ENCODE measurements at places on chromosomes 7 and 10.

DNA sequence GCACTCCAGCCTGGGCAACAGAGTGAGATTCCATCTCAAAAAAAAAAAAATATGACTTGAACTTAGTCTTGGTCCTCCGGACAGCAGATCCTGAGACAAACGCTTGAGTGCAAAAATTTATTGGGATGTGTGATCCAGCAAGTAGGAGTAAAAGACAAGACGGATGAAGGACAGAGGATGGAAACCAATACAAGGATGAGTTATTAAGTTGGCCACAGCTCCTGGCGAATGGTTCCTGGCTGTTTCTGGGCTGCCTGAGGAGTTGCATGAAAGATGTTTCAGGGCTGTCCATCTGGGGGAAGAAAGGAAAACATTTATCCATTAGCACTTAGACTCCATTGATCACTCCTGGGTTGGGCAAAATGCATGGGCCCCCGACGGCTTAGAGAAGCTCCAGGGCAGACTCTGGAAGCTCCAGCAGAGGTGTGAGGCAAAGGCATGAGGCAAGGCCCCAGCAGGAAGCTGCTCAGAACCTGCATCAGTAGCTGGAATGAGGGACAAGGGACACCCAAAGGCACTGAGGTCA lies 98.3 kb upstream of the ZNF438 start:
- DNase-seq = no peak

DNA sequence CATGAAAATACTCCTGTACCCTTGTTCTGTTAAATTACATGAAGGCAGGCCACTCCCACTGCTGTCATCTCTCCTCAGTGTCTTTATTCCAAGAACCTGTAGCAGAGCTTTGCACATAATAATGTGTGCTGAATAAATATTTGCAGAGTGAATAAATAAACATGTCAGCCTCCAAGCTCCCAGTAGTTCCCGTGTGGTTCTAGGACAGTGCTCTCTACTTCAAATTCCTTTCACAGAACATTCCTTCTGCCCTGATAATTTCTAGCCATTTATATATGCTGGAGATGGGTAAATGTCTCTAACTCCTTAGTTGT lies 20.3 kb upstream of the HYAL4 start:
- peak; percentile 77 for DNase-seq

- DNase-seq = no peak
Observed at GRCh38 chr10:128215733-128216132, 89.5 kb upstream of the MKI67 start.

GRCh38 chr7:134059921-134060320 lies 67.2 kb upstream of the LRGUK start:
- no peak for DNase-seq

GRCh38 chr10:128268015-128268722 lies 141.9 kb upstream of the MKI67 start:
- peak; percentile 71 for DNase-seq

- DNase-seq = peak; percentile 87
Observed at GRCh38 chr7:140517546-140518369, 38.5 kb upstream of the MKRN1 start.

- no peak for DNase-seq
Observed at GRCh38 chr7:139023076-139023475, 12.8 kb downstream of the ZC3HAV1L start.

DNA sequence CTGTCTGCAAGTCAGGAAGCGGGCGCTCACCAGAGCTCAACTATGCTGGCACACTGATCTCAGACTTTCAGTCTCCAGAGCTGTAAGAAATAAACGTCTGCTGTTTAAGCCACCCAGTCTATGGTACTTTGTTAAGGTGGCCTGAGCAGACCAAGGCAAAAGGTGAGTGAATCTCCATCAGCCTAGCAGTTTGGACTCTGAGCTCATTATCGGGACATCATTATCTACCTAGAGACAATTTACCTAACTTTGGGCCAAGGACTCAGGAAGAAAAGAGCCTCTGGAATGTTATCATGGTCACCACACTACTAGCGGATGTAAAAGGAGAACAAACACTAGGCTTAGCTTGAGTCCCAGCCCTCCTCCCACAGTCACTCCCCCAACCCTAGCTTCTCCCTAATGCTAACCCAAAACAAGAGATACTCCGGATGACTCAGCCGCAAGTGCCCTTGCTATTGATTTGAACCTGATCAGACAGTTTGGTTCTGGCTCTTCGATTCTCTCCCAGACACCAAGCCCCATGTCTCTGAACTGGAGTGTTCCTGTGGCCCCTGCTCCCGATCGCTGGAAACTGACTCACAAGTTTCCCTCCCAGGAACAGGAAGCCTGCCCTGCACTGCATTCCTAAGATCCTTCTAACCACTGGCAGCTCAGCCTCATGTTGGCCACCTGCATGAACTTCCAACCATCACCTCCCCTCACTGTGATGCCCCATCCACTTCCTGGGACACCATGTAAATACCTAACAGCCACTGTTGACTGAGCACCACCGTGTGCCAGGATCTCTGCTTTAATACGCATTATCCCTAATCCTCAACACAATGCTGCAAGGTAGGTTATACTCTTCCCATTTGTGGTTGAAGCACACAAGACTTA lies 34.5 kb downstream of the CREB3L2 start:
- no peak for DNase-seq

DNA sequence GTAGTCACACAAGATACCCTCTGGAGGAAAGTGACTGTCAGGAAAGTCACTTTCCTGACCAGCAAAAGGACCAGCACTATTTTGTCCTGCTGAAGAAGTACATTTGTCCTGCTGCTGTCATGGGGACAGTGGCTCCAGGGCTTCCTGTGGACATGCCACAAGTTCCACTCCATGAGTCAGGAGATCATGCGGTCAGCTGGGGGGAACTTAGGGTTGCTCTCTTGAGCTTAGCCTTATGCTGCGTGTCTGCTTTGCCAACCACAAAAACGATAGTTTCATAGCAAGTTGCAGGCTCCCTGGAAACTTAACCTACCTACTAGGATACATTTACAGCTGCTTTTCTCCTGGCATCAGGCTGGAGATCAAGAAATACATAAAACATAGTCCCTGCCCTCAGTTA lies 19.8 kb upstream of the ALOX5 start:
- no peak for DNase-seq

DNA sequence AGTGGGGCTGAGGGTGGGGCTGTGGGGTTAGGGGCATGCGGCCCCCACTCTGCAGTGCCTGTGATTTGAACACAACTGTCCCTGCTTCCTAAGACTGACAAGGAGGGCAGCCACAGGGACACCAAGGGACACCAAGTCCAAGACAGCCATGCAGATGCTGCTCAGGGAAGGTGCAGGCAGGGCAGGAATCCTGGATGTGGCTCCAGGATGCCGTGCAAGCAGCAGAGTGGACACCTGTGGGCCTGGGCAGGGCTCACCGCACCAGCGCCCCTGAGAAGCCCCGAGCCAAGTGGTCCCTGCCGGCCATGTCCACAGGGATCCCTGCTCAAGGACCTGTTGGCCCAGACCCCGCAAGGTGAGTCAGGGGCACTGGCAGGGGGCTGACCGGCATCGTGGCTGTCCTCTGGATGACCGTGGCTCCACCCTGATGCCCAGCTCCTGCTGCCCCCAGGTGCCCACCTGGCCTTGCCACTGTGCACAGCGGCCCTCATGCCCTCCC lies 58.5 kb downstream of the STK32C start:
- no peak for DNase-seq

DNA sequence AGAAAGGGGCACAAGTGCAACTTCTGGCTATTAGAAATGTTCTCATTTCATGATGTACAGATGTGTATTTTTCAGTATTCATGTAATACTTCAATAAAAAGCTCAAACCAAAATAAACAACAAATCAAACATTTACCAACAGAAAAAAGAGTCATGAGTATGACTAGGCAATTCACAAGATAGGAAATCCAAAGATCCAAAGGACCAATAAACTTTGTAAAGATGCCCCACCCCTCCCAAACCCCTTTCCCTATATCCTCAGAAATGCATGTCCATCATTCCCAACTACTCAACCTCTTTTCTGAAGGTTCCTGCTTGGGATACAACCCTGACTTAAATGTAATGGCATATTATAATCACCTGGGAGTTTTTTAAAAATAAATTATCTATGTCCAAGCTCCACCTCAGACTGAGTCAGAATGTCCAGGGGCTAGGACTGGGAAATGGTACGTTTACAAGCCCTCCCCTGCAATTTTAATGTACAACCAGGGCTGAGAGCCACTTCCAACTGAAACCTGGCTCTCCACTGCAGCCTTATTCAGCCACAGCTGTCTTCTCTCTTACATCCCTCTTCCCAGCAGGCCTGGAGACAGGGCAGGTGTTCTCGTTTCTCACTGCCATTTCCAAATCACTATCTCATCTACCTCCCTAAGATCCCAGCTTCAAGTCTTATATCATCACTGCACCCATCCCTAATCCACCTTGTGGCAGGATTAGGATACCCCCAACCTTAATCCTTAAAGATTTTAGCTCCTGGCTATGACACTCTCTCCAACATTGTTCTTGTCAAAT lies 36.5 kb downstream of the COA1 start:
- no peak for DNase-seq

GRCh38 chr7:42734568-42734967 lies 177.3 kb downstream of the C7orf25 start:
- no peak for DNase-seq

DNA sequence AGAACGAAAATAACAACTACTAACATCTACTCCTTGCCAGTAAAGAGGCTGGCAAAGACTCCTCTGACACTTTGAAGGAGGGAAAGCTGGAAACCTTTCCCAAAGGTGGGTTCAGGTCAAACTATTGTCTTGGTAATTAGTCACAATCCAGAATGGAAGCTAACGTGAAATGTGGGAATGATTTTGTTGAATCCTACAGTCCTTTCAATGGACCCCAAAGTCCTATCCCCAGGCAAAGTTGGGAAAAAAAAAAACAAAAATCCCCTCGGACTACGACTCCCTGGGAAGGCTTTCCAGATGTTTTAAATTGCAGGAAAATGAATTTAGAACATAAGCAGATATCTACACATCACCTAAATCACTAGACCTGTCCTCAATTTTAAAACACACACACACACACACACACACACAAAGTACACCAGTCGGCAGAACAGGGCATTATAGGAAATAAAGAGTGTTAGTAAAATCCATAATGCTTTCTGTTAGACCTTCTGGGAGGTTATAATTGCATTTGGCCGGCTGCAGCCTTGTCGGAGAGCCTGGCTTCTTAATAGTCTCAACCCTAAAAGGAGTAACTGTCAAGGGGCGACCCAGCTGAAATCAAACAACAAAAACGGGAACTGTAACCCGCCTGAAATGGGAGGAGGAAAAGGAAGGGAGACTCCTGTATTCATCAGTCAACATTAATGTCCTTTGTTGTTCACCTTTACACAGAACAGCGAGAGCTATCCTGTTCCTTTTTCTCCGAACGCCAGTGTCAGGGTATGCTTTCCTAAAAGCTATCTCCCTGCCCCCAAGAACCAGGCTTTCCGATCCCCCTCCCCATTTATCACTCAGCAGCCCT lies 1.5 kb downstream of the DOCK4 start:
- peak; percentile 41 for DNase-seq

- no peak for DNase-seq
Observed at GRCh38 chr10:14004536-14004935, 326.2 kb downstream of the FRMD4A start.

GRCh38 chr7:100965723-100966541 lies 3.4 kb upstream of the MUC12 start:
- DNase-seq = no peak

DNA sequence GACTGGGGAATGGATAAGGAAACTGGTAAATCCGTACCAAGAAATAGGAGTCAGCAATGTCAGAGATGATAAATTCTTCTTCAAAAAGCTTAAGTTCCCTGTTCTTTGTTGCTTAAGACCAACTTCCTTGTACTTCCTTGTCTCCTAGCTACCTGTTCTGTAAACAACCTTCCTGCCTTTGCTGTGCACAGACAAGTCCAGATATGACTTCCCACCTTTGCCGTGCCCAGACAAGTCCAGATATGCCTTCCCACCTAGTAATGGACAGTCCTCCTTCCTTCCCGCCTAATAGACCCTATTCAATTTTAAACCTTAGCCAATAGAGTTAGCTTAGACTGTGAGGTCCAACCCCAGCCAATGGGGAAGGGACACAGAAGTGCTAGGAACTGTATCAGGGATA lies 2.5 kb upstream of the ZNF33A start:
- no peak for DNase-seq

GRCh38 chr7:64946772-64947171 lies 43.7 kb downstream of the ZNF273 start:
- peak; percentile 32 for DNase-seq

DNA sequence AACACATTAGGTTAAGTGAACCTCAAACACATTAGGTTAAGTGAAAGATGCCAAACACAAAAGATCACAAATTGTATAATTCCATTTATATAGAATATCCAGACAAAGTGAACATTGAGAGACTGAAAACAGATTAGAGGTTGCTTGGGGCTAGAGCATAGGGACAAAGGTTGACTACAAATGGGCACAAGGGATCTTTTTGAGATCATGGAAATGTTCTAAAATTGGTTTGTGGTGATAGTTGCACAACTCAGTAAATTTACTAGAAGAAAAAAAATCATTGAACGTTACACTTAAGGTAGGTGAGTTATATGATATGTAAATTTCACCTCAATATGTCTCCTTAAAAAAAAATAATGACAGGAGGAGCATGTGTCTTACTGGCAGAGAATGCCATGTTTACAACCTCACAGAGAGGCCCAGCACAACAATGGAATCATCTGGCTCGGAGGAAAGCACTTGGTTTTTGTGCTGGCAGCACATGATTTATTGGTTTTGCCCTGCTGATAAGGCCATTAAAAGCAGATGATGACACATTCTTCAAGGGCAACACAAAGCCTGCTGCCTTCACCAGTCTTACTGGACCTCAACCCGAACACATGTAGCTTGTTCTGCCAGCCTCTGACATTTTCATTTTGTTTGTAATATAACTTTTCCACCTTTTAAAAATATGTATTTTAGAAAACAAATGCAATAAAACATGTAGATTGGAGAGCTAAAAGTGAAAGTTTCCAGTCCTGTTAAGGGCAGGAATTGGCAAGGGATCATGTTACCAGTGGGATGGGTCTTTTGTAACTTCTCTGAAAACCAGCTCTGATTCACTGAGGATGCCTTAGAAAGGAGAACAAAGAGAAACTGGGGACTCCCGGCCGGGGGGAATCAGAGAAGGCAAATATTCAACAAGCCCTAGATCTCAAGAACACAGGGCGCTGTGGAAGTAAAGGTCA lies 11.9 kb upstream of the LMOD2 start:
- peak; percentile 90 for DNase-seq

DNA sequence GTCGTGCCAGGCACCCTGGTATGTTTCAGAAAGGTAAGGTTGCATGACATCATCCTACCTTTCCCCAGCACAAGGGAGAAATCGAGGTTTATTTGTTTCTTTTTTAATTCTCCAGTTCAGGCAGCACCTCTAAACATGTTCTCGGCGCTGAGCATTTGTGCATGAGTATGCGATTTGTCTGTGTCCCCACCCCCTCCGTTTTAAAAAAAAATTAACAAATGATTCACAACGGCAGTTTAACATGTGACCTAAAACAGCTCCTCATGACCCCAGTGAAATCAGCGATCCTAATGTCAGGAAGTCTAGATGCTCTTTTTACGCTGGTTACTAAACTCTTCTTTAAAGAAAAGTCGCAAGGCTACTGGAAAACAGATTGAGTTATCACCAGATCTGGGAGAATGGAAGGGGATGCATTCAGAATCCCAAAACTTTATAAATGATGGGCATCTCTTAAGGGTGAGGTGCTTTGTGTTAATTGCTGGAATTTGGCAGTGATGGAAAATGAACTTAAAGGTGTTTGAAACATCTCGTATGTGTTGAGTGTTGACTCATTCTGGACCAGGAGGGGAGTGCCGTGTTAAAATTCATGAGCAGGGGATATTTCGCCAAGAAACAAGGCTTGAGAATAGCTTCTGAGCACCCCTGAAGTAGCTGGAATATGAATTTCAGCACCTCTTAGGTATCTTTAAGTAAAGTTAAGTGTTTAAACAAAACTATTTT lies 106.8 kb upstream of the PDCD4 start:
- DNase-seq = no peak

Data from NCI-H345 (cell line).